Activated CD4-positive, alpha-beta T cell treated with anti-CD3 and anti-CD28 coated beads for 24 hours (primary cell): ENCODE measurements at places on chromosomes 3 and 15.

GRCh38 chr3:11136830-11137626, 17.3 kb upstream of the HRH1 start:
- DNase-seq, result no peak

- DNase-seq, result no peak
Observed at GRCh38 chr3:183217548-183218332, 35.3 kb upstream of the B3GNT5 start.

DNA sequence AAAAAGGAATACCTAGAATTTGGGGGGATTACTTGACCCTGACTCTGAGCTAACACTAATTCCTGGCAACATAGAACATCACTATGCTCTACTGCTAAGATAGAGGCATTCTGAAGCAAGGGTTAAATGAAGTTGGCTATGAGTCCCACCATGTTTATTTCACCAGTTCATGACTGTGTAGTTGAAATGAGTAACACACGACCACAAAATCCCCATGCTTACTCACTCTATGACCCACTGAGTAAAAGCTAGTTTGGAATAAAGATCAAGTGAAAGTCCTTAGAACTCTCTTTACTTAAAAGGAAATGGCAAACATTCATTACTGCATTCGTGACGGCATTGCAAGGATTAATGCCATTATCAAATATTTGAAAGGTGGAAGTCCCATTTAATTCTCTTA, 47.4 kb downstream of the MRPL46 start:
- no peak for DNase-seq

- DNase-seq, result no peak
Observed at GRCh38 chr15:86919581-86919980, 839.9 kb downstream of the AGBL1 start.

DNA sequence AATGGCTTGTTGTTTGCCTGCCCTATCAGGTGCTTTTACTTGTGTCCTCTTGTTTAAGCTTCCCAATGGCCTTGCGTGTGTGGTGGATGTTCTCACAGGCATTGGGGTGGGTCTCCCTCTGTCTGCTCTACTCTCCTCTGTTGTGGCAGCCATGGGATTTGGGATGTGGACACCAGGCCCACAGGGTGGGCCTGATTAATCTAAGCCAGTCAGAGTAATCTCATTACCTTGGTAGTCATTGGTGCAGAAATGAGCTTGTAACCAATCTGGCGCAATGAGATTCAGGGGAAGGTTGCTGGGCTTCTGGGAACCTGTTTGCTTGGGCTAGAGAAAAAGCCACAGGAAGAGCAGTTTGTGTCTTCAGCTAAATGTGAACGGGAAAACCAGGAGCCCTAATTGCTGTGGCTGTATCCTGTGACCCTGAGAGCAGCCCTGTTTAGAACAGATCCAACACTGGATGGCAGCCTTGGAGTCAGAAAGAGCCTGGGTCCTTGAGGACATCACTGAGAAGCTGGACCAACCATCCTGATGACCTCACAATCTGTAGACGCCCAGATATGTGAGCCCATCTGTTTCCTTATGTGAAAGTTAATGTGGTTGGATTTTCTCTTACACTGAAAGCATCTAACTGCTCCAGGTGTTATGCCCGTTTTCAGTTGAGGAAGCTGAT, 157.3 kb upstream of the UBE2E1 start:
- DNase-seq, result no peak

GRCh38 chr15:65164139-65164538, 21.0 kb downstream of the CLPX start:
- no peak for DNase-seq

GRCh38 chr3:119912220-119912619, 130.3 kb downstream of the NR1I2 start:
- no peak for DNase-seq

- DNase-seq, result no peak
Observed at GRCh38 chr15:42220216-42220615, 12.1 kb upstream of the VPS39 start.

DNA sequence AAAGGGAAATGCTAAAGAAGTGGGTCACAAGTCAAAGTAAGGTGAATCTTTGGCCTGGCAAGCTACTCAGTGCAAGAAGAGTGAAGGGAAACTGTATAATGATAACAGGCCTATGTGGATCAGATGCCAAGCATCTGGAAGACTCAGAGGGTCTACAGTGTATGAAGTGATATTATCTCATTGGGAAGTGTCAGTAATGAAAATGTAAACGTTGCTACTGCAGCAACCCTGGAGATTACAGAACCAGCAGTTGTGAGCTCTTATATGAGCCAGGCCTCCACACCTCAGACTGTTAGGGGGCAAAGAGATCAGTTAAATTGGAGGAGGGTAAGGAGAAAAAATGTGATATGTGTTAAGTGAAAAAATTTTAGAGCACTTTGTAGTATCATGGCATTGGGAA, 195.4 kb upstream of the DPH6 start:
- DNase-seq, result no peak

- no peak for DNase-seq
Observed at GRCh38 chr3:152760024-152760563, 74.8 kb upstream of the P2RY1 start.

DNA sequence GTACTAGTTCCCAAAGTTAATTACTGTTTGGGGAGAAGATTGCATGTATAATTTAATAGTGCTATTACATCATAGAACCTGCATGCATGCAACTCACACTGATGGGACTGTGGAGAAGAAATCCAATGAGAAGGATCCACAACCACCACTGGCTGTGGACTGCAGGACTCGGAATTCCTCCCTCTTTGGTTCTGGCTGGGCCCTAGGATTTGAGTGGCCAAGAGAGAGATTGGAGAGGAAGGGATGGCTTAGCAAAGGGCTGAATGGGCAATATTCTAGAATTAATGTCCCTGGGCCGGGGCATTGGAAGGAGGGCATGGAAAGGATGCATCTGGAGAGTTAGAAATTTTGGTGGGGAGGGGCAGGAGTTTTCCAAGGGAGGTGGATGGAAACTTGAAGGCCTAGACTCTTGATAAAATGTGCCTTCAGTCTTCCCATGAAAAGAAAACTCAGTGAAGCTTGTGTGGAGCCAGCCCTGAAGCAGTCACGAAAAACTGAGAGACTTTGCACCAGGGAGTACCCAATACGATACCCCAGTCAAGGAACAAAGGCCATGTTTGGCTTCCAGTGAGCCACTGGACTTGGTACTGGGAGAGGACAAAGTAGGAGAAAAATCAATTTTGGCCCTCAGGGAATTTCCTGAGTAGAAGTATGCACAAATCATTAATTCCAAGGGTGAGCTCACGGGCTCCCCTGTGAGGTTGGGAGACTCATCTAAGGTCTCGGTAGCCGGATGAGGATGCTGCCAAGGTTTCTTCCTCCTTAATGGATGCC, 31.4 kb upstream of the TPM1 start:
- DNase-seq, result no peak

GRCh38 chr15:66053991-66054390, 184.7 kb downstream of the RAB11A start:
- DNase-seq, result no peak

DNA sequence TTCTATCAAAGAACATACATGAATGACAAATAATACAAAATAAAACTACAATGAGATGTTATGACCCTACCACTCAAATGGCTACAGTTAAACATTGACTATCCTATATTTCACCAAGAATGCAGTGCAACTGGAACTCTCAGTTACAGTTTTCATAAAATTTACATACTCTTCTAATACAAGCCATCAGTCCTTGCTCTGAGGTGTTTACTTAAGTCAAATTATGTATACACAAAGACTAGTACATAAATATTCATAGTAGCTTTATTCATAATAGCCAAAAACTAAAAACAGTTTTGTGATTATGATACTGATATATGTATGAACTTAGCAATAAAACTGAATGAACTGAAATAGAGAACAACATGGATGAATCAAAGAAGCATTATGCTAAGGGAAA, 19.2 kb downstream of the MLF1 start:
- no peak for DNase-seq

DNA sequence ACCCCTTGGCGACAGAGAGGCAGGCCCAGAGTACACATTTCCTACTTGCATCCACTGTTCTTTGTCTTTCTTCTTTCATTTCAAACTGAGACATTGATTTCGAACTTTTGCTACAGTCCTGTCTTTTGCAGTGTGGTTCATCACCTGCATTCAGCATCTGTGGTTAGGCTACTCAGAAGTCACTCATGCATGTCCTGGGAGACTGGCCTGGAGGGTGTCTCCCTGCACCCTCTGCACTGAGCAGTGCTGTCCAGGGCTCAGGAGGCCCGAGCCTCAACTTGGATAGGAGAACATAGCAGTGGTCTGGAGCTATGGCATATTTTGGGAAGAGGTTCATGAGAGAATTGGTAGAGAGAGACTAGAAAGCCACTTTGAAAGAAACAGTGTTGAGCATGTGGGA, 240.2 kb upstream of the TPRG1 start:
- no peak for DNase-seq

GRCh38 chr15:38597219-38597800, 32.7 kb upstream of the RASGRP1 start:
- DNase-seq, result no peak

- DNase-seq, result no peak
Observed at GRCh38 chr3:159824333-159824732, 164.3 kb upstream of the IL12A start.

DNA sequence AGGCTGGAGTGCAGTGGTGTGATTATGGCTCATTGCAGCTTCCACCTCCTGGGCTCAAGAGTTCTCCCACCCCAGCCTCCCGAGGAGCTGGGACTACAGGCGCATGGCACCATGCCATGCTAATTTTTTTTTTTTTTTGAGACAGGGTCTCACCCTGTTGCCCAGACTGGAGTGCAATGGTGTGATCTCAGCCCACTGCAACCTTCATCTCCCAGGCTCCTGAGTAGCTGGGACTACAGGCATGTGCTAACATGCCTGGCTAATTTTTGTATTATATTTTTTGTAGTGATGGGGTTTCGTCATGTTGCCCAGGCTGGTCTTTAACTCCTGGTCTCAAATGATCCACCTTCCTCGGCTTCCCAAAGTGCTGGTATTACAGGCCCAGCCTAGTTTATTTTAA, 4.0 kb downstream of the TEX9 start:
- no peak for DNase-seq

DNA sequence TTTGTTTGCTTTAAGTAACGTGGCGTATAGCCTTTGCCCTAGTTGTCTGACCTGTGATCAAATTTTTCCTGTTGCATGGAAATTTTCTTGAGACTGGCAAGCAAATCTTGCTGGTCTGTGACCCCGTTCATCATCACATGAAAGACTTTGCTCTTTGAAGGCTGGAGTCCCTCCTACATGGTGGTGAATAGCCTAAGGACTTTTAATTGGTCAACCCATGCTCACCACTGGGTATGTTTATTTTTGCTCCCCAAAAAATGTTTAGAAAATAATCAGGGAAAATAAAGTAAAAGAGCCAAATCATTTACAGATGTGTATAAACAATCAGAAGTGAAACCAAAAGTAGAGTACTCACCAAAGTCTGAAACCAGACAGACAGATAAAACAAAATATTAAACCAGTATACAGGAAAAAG, 1075.3 kb upstream of the ALCAM start:
- no peak for DNase-seq
